ENCODE measurements at places on chromosomes 2 and 18.

GRCh38 chr2:161166538-161167409, 6.5 kb downstream of the TANK start:
- no peak for DNase-seq

DNA sequence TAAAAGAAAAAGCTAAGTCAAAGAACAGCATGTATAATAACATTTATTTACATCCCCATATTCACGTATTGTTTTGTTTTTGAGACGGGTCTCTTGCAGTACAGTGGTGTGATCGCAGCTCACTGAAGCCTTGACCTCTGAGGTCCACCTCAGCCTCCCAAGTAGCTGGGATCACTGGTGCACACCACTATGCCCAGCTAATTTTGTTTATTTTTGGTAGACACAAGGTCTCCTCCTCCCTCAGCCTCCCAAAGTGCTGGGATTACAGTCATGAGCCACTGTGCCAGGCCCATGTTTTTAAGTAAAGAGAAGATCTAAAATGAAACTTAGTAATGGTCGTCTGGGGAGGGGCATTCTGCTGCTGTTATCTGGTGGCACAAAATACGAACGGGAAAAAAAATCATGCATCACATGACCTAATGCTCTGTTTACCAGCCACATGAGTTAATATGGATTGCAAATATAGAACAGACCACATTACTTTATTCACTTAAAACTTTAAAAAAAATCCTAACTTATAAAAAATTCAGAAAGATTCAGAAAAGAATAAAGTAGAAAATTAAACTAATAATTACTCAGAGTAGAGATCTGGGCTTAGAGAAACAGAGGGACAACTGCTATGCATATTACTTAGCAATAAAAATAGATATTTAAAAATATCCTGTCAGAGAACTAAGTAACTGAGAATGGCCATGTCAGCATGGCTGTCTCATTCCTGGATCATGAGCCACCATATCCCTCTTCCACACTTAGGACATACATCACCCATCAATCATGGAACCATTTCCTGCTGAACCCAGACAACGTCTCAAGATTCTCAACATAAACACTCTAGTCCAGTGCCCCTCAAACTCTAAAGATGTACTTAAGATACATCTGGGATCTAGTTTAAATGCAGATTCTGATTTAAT, 7.3 kb downstream of the MMADHC start:
- DNase-seq = no peak

- no peak for DNase-seq
Observed at GRCh38 chr18:75214766-75215510, 4.3 kb downstream of the TSHZ1 start.

GRCh38 chr18:69992776-69993175, 45.1 kb upstream of the CD226 start:
- DNase-seq = no peak

- DNase-seq = no peak
Observed at GRCh38 chr18:51519571-51519970, 322.1 kb upstream of the MEX3C start.

GRCh38 chr18:63368611-63369010, 1.6 kb upstream of the KDSR start:
- no peak for DNase-seq

GRCh38 chr2:219496825-219497494, 1.7 kb upstream of the GMPPA start:
- no peak for DNase-seq

- no peak for DNase-seq
Observed at GRCh38 chr18:48252525-48252924, 156.7 kb downstream of the ZBTB7C start.

- no peak for DNase-seq
Observed at GRCh38 chr2:212994976-212995375, 156.4 kb downstream of the IKZF2 start.

- DNase-seq = no peak
Observed at GRCh38 chr2:207184348-207184747, 18.6 kb upstream of the KLF7 start.

- DNase-seq = no peak
Observed at GRCh38 chr2:222242532-222242931, 56.3 kb downstream of the PAX3 start.

- DNase-seq = no peak
Observed at GRCh38 chr2:77398970-77399600, 123.1 kb downstream of the LRRTM4 start.

GRCh38 chr2:218169757-218170546, 3.2 kb upstream of the CXCR1 start:
- no peak for DNase-seq

- DNase-seq = no peak
Observed at GRCh38 chr2:54107455-54107764, 8.0 kb upstream of the ACYP2 start.

- DNase-seq = peak; percentile 90
Observed at GRCh38 chr2:233566141-233566956, at the start of gene USP40. Gene USP40 (minus strand): TSS chr2:233566782. CDS start chr2:233565554, 1,228 bp downstream.

DNA sequence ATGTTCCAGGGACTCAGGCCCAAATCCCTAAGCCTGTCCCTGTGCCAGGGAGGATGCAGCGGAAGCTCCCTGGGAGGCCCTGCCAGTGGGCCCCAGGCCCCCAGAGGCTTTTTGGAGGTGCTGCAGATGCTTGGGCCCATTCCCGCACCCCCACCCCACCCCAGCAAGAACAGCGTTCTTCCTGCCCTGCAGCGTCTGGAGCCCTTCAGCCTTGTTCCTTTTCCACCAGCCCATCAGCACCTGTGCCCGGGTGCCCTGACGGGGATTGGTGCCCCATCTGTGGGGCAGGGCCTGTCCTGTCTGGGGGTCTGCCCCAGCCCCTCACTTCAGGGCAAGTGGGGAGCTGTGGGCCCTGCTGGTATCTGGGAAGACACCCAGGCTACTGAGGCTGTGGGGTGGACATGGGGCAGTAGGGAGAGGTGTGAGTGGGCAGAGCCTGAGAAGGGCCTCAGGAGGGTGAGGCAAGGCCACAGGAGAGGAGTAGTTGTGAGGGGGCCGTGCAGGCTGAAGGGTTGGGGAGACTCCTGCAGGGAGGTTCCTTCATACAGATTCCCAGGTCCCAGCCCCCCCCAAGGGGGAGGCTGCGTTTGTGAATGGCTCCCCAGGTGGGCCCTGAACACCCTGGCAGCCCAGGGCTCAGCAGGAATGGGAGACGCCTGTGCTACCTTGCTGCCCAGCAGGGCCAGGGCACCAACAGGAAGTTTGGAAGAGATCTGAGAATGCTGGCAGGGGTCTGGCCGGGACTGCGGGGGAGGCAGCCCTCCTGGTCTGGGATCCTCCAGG, 2.4 kb downstream of the RNPEPL1 start:
- no peak for DNase-seq

All from hindlimb muscle (tissue), 1 donor.